ENCODE measurements at places on chromosomes 11 and 22.

DNA sequence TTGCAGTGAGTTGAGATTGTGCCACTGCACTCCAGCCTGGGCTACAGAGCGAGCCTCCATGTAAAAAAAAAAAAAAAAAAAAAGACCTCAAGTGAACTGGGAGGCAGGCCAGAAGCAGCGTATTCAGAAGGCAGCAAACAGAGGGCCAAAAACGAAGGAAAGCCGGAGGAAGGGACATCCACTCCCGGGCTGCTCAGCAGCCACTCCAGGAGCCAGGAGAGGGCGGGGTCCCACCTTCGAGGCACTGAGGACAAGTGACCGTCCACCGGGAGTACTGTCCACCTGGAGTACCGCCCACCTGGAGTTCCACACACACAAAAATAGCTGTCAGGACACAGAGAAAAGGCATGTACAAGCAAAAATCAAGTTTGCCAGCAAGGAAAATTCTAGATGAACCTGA, 5.5 kb downstream of the TOLLIP start:
- DNase-seq, result peak; percentile 79

GRCh38 chr11:69200331-69201065, 44.8 kb downstream of the SMIM38 start:
- peak; percentile 60 for DNase-seq

DNA sequence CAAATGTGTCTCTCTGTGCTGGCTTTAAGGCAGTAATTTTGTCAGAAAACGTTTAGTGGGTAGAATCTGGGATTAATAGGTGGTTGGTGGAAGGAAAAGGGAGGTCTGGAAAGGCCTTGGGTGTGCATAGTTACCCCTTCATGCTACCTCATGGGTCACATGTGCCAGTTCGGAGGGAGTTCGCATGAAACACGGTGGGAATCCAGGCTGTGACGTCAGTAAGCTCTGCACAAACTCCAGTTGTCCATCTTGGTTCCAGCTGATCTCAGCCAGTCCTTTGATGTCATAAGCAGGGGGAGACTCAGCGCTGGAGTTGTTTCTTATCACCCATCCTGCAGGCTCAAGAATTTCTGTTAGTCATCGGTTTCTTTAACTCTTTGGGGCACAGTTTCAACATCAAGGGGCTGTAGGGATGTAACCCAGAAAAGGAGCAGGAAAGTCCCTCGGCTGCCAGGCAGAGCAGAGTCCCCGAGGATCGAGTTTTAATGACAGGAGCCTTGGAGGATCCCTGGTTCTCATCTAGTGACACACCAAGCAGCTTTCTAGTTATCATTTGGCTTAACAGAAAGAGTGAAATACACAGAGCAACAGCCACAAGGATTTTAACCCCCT, 28.9 kb downstream of the MOV10L1 start:
- DNase-seq, result no peak

DNA sequence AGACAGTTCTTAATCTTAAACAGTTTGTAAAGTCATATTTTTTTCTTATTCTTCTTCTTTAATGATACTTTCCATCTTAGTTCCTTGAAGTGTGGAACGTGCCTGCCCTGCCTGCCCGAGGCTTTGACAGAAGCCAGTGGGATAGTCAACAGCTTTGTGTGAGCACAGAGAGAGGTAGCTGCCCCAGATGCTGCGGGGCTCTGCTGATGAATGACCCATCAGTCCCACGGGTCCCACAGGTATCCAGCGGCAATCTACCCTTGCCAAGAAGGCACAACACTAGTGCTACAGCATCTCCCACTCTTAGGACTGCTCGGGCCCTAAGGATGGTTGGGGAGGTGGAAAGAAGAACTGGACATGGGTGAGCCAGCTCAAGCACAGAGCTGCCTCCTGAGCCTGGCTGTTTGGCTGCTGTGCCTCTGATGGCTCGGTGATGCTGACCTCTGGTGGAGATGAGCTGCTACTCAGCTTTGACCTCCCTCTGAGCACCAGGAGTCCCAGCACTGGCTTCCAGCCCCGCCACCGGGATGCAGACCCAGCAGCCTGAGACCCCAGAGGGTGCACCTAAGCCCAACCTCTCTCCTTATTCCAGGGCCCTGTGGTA, 11.8 kb upstream of the APLNR start:
- DNase-seq, result no peak

DNA sequence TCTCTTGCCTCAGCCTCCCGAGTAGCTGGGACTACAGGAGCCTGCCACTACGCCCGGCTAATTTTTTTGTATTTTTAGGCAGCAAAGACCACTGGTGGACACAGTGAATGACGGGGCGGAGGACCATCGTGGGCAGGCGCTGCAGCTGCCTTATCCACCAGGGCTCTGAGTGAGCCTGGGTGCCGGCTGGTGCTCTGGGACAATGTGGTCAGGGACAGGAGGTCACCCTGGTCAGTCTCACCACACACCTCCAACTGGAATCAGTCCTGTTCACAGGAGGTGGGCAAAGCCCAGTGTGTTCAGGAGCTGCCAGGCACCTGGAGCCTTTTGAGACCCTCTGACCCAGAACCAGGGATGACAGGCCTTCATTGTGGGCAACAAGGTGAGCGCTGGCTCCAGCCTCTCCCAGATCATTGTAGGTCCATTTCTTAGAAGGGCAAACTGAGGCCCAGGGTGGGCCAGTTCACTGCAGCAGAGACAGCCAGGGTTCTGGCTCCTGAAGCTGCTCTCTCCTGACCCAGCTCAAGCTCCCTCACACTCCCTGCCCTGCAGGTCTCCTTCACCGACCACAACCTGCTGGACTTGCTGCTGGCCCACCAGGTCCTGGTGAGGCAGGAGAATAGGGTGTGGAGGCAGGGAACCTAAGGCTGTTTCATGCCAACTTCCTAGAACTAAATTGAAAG, 15.7 kb upstream of the CABP2 start:
- DNase-seq, result no peak

DNA sequence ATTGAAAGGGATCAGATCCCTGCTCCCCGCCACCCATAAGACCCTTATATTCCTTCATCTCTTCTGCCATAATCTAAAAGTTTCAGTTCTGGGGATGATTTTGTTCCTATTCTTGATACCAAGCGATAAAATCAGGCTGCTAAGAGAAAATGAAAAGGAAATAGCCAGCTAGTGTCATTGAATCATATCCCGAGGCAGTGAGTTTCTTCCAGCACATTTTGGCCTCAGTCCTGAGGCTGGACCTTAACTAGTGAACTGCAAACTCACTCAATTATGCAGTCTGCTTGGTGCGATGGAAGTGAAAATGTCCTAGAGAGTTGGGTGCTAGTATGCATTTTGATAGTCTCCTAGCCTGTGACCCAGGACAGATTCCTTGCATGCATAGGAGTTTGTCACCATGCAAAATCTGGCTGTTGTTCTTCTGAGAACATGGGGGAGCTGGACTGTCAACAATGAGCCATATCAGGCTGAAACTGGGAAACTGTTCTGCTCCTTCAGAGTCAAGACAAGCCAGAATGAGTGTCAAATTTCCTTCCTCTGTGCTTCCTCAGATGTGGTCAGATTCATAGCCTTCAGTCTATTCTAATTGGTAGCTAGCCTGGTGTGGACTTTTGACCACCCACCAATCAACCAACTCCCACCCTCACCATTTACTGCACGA, 102.9 kb downstream of the CCDC81 start:
- no peak for DNase-seq

DNA sequence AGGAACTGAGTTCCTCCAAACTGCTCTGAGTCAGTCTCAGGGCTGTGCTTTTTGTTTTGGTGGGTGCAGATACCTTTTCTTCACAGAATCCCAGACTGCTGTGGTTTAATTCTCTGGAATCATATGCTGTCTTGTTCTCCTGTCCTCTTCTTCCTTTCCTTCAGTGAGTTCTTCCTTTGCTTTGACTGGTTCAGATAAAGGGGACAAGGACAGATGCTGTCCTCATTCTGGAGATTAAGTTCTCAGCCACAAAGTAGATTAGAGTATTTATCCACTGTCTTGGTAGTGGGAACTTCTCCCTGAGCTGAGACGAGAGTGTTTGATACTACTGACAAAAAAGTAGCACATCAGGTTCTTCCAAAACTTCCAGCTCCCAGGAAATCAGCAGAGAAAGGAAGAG, 13.3 kb downstream of the ZDHHC5 start:
- no peak for DNase-seq

- no peak for DNase-seq
These were observed 26.7 kb downstream of the PARVG start for GRCh38 chr22:44207173-44207980.

- no peak for DNase-seq
These were observed 69.6 kb downstream of the RAB30 start for GRCh38 chr11:83002053-83002452.

GRCh38 chr11:5712507-5712906, 22.9 kb downstream of the TRIM22 start:
- no peak for DNase-seq

GRCh38 chr22:43723816-43724215, 88.3 kb downstream of the EFCAB6 start:
- no peak for DNase-seq

GRCh38 chr11:100182927-100183326, 504.2 kb upstream of the ARHGAP42 start:
- DNase-seq, result no peak

- no peak for DNase-seq
These were observed 290.6 kb downstream of the JRKL start for GRCh38 chr11:96680211-96681018.

- DNase-seq, result no peak
These were observed 124.8 kb upstream of the CSNK2A3 start for GRCh38 chr11:11477695-11478420.

GRCh38 chr11:96278039-96278897, 64.7 kb downstream of the MAML2 start:
- DNase-seq, result no peak

- no peak for DNase-seq
These were observed 273.5 kb upstream of the PLET1 start for GRCh38 chr11:112534208-112534607.

DNA sequence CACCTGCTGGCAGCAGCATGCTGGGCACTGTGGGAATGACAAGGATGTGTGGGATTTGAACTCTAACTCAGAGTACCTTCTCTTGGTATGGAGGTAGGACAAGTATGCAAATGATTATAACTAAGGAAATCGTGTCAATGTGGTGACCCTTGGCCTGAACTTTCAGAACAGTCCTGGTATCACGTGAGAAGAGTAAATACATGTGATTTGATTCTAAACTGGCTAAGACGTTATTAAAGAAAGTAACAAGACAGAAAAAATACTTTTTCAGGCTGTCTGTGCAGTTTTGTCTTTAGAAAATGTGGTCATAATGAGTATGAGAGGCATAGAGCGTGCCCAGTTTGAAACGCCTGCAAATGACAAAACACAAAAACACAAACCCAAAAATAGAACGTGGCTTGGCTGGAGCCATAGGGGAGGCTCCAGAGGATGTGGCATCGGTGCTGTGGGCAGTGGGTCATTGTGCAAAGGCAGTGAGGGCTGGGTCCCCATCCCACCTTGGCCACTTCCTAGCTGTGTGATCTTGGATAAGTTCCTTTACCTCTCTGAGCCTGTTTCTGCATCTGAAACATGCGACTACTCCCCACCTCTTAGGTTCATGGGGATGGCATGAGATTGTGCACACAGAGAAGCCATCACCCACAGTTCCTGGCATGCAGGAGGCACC, 18.4 kb upstream of the IL2RB start:
- DNase-seq, result no peak

- no peak for DNase-seq
These were observed 72.0 kb upstream of the NARS2 start for GRCh38 chr11:78646564-78647185.

DNA sequence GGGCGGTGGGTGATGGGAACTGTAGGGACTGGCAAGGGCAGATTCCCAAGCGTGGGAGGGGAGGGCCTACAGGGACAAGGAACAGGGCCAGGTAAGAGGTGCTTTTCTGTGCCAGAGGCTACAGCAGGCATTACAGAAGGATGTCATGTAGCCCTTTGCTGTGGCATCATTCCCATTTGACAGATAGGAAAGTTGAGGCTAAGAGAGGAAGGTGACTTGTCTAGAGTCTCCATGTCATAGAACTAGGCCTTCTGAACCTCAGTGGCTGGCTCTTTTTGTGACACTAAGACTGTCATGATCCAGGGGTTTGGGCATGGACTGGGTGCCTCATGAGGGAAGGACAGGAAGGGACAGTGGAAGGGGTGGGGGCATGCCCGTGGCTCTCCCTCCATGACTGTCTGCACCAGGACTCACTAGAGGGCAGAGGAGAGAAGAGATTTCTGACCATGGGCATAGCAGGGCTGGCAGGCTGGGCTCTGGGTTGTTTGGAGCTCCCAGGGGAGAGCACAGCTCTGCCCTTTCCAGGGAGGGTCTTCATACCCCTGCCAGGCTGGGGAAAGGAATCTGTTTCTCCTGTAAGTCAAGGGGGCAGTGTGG, 3.2 kb downstream of the MMP11 start:
- DNase-seq, result no peak

GRCh38 chr22:49483946-49484345, 343.7 kb downstream of the BRD1 start:
- no peak for DNase-seq

DNA sequence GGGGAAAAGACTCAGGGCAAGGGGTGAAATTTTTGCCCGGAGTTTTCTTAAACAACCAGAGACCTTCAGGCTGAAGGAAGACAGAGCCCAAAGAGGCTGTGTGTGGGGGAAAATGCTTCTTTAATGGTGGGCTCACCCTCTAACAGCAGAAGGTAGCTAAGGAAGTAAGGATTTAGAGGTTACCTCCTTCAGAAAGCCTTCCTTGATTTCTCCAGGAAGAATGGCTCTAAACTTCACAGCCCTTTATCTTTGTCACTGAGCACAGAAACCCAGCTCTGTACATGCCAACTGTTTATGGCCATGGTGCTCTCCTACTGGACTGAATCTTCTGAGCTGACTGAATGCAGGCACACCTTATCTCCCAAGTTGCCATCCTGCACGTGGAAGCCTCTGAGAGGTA, 196.0 kb downstream of the TENM4 start:
- no peak for DNase-seq

DNA sequence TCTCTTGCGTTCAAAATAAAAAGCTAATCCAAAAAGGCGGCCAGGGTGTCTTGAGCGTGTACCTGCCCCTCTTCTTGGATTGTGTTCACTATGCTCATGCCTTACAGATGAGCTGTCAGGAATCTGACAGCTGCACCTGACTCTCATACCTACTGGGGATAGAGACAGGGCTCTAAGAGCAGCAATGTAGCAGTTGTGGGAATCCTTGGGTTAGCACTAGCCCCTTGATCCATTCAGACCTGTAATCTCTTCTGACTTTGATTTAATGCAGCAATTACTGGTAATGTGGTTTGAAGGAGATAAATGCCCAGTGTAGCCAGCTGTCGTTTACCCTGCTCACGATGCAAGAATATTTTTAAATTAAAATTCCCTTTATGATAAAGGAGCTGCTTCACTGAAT, 145.8 kb downstream of the APOL5 start:
- DNase-seq, result no peak

Measured in upper lobe of right lung (tissue), 1 donor.